ENCODE measurements at places on chromosomes 2 and 18. TPM values are rescaled to one million over a fixed set of nuclear protein-coding genes. Genes with fewer than 3 reads are reported as not detected.

DNA sequence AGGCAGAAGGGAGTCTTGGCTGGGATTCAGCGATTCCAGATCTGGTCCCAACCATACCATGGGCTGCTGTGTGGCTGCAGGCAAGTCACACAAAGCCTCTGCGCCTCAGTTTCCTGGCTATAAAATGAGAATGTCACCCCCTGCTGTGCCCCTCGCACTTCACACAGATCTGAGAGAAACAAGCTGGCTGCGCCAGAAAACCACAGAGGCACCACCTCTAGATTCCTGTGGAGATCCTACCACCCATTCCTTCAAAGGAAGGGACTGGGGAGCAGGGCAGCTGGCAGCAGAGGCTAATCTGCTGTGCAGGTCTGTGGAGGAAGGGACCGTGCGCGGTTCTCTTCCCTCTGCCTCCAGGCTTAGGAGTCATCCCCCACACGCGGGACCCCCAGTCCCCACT is 19.8 kb downstream of the NEURL3 start:
- no peak for DNase-seq

DNA sequence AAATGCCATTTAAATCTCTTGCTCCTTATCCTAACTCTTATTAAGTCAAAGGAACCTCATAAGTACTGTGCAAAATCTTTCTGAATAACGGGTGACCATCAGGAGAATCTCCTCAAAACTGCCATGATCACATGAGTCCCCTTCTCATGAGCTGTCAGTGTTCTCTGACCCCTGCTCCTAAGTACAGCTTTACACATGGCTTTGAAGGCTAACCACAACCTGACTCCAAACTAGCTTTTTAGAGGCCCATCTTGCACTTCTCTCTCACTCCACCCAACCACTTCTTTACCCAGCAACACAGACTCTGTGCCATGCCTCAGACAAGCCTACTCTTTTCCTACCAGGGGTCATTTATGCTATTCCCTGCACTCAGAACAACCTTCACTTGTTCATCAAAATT is 253.8 kb downstream of the GPD2 start:
- no peak for DNase-seq

GRCh38 chr2:10226038-10226724 is 76.5 kb upstream of the HPCAL1 start:
- no peak for DNase-seq

GRCh38 chr2:84878459-84878858 is 2.4 kb downstream of the TRABD2A start:
- DNase-seq: no peak

DNA sequence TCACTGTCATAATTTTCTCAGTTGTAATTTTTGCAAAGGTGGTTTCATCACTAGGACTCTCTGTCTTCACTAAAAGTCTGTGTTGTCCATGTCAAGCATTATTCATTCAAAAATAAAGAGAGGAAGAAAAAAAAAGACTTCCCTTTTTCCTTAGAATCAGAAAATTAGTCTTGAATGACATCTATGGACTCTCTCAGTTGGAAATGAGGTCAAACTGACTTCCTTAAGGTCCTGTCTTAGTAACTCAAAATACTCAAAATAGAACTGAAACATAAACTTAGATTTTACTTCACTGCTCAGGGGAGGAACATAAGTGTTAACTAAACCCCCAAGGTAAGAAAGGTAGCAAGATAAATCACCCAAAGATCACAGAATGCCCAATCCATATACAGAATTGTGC is 2.2 kb upstream of the ZNF407 start:
- no peak for DNase-seq

- no peak for DNase-seq
These were observed 90.5 kb upstream of the UPP2 start for GRCh38 chr2:158011055-158011771.

GRCh38 chr2:234414596-234414995 is 82.3 kb downstream of the ARL4C start:
- DNase-seq: no peak

DNA sequence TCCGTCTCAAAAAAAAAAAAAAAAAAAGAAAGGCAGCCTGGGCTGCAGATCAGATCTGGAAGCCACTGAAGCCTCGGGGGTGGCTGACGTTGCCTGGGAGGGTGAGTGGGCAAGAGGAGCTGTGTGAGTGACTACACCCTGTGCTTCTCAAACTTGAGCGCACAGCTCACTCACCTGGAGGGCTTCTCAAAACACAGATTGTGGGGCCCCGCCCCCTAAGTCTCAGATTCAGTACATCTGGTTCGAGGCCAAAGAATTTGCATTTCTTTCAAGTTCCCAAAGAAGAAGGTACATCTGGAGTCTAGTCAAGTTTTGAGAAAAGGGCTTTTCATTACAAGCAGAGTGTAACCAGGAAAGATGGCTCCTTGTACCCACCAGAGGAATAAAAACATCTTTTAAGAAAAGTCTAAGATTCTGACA is 97.7 kb upstream of the CAB39 start:
- DNase-seq: no peak

GRCh38 chr2:236972491-236973342 is 113.0 kb upstream of the COPS8 start:
- no peak for DNase-seq

DNA sequence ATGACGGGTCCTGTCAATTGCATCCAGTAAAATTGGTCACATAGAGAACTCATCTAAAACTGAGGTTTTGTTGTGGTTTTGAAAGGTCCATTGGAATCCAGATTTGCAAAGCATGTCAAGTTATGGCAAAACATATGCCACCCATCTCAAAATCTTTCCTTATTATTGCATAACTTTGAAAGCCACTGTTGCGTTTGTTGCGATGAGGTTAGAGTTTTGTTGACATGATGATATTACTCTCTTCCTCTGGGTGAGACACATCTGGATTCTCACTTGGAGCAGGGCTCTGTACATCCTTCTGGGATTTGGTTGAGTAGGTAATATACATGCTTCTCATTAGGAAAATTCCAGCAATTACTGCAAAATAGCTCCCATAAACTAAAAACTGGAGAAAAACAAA is 20.6 kb downstream of the SCYGR5 start:
- no peak for DNase-seq

DNA sequence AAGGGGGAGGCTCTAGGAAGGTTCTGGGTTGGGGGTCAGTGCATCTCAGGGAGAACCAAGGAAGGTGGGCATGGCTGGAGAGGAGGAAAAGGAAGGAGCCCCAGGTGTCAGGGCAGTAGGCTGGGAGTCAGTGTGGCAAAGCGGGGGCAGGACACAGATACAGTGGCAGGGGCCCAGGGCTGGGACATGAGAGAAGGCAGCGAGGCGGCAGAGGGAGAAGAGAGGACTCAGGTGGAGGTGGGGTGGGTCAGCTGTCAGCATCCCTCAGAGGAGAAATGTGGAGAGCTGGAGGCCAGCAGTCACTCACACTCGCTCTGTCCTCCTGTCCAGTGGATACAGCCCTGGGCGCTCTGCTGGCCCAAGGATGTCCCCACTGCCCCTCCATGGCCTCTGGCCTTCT is 5.6 kb upstream of the GMPPA start:
- DNase-seq: no peak

GRCh38 chr2:45892757-45893156 is 241.3 kb downstream of the PRKCE start:
- no peak for DNase-seq

DNA sequence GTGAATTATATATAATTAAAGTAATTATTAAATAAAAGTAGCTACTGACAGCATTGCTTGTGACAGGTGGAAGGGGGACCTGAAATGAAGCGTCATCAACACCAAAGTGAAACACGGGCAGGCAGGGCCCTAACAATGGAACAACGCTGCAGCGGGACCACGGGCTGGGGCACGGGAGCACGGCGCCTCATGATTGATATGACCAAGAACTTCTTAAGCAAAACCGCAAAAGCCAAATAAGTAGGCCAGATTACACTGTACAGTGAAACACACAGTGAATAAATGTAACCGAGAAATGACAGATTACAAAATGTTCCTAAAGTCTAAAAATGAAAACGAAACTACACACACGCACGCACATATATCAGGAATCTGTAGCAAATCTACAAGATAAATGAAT is 81.4 kb downstream of the SNTG2 start:
- DNase-seq: no peak

DNA sequence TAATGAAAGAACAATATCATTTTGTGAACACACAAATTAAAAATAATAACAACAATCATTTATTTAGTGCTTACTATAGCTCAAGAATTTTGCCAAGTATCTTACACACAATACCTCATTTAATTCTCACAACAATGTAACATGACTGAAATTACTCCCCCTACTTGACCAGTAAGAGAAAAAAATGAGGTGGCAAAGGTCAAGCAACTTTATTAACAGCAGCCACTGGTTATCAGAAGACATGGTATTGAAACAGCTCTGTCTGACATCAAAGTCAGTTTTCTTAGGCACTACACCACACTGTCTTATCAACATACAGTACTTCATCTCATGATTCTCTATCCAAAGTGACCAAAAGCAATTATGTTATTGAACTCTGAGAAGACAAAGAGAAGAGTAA is 389.4 kb downstream of the ZEB2 start:
- DNase-seq: no peak

- no peak for DNase-seq
These were observed 14.0 kb downstream of the SFTPB start for GRCh38 chr2:85653996-85654395.

DNA sequence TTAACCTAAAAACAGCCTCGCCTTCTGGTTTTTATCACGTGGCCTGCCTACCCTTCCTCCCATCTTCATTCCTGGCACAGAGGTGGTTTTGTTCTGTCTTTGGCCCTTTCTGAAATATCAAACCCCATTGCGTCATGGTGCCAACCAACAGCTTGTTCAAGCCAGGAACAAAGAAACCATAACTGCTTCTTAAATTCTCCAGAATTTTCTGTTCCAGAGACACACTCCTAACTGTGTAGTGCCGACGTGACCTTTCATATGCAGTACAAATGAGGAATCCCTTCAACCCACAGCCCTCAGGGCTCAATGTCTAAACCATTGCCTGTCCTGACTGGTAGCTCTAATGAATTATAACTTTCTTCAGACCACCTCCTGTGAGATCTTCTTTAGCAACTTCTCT is 82.2 kb upstream of the TNP1 start:
- DNase-seq: no peak

DNA sequence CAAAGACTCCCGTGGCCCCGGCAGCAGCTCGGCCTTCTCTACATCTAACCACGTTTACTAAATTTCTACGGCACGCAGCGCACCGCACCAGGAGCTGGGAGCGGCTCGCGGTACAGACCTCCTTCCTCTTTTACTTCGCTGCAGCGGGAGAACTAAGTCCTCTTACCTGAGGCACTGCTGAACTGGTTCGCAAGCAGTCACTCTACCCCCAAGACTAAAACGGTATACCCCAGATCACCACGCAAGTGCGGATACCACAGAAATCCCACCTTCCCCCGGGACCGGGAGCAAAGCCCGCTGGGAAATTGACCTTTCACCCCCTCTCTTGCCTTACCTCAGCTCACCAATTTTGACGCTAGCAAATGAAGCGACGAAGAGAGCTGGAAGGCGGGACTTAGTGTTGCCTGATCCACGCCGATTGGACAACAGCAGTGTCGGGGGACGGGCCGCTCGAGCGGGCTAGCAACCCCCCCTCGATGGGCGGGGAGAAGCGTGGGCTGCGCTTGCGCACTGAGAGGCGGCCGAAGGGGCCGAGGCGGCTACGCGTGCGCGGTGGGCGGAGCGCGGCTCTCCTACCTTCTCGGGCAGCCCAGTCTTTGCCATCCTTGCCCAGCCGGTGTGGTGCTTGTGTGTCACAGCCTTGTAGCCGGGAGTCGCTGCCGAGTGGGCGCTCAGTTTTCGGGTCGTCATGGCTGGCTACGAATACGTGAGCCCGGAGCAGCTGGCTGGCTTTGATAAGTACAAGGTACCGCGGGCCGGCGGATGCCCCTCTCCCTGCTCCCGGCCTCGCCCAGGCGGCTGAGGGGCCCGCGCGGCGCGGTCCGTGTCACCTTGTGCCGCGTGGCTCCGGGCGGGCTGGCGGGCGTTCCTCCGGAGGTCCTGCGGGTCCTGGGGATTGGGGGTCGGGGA is at the start of gene SELENOI:
Gene SELENOI (plus strand): TSS at position 599 of the 909 bp plus-strand sequence. CDS start 90 bp downstream, at position 689.
- DNase-seq: peak; percentile 97

GRCh38 chr18:7607540-7608173 is 40.5 kb downstream of the PTPRM start:
- DNase-seq: no peak

DNA sequence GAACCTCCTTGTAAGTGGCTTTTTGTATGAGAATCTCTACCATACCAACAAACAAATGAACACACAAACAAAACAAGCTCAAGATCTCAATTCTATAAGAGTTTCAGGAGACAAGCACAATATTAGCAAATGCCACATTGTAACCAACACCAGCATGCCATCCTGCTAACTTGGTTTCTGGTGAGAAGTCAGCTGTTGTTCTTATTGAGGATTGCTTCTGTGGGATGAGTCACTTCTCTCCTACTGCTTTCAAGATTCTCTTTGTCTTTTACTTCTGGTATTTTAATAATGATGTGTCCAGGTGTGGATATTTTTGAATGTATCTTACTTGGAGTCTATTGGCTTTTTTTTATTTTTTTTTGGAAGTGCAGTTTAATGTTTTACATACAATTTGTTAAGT is 131.7 kb downstream of the BCL2L11 start:
- DNase-seq: no peak

The CD8B2 gene
- total RNA-seq: not detected

The UGT1A9 gene
- not detected for total RNA-seq

The IL1A gene
- 4.5 TPM for total RNA-seq

The GULP1 gene
- total RNA-seq: 15.9 TPM

The CYRIA gene
- total RNA-seq: 19.4 TPM

The GAD1 gene
- not detected for total RNA-seq
